ENCODE measurements at places on chromosomes 7 and 10.

- no peak for DNase-seq
These were observed 31.7 kb downstream of the GPR85 start for GRCh38 chr7:113054938-113055337.

DNA sequence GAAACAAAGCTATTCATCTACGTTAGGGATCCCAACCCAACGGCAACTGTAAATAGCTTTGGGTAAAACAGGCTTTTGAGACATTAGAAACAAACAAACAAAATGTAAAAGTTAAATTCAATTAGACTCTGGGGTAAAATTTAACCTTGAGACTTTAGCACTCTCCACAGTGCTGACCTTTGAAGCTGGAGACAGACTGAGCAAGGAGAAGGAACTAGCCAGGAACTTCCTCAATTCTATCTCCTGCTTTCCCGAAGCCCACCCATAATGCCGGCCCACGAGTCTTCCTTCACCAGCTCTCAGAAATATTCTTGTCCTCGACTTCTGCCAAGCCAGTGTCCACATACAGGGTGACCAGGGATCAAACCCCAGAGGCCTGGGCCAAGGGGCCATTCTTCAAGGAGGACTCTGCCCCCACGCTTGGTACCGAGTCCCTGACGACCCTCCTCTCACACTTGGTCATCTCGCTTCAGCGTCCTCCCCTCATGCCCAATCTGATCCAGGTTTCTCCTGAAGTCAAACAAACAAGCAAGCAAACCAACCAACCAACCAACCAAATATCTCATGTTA, 114.1 kb downstream of the HIPK2 start:
- no peak for DNase-seq

GRCh38 chr10:27912231-27912630, 86.6 kb downstream of the ODAD2 start:
- DNase-seq: no peak

DNA sequence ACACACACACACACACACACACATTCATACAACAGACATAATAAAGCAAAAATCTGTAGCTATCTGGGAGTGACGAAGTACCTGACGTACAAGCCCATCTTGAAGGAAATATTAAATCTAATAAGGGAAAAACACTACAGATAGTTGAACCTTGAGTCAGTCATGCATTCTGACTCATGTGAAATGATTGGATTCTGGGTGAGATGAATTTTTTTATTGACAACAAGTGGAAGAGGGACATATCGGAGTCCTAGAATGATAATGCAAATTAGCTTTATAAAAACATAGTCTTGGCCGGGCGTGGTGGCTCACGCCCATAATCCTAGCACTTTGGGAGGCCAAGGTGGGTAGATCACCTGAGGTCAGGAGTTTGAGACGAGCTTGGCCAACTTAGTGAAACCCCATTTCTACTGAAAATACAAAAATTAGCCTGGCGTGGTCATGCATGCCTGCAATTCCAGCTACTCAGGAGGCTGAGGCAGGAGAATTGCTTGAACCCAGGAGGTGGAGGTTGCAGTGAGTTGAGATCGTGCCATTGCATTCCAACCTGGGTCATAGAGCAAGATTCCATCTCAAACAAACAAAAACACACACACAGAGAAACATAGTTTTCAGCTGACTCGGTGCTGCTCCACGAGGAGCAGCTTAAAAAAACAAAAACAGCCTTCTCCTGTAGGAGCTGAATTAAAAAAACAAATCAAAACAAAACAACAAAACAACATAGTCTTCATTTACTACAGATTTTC, 154.4 kb upstream of the MKLN1 start:
- DNase-seq: no peak

DNA sequence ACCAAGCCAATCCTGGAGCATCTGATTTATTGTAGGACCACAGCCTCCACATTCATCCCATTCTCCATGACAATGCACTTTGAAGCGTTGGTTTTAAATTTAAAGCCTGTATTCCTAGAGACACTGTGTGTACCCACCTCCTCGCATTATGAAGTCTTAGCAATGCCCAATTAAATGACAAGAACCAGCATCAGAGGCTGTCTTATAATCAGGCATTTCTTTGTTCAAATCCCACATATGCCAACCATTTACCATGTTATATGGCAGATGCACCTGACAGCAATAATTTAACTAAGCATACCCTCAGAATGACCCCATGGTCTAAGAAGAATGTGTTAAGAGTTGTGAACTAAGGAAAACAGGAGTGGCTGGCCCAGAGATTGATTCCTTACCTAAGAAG, 188.2 kb downstream of the IPMK start:
- no peak for DNase-seq

DNA sequence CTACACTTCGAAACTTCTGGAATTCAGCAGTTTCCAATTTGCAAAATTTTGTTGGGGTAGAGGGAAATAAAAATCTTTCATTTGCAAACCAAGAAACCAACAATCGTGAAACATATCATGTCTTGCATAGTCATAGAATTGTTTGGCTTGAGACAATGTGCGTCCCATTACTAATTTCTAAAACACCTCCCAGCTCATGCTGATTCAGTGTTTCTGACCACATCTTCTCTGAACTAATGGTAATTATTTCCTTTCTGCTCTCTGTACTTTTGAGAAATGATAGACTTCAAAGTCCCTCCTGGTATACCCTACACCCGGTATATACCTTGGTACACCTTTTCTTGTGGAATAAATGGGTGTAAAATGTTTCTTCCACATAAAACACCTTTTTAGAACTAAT, 41.8 kb upstream of the TSPAN13 start:
- DNase-seq: no peak

- DNase-seq: no peak
These were observed 222.8 kb downstream of the PTN start for GRCh38 chr7:137120690-137121089.

DNA sequence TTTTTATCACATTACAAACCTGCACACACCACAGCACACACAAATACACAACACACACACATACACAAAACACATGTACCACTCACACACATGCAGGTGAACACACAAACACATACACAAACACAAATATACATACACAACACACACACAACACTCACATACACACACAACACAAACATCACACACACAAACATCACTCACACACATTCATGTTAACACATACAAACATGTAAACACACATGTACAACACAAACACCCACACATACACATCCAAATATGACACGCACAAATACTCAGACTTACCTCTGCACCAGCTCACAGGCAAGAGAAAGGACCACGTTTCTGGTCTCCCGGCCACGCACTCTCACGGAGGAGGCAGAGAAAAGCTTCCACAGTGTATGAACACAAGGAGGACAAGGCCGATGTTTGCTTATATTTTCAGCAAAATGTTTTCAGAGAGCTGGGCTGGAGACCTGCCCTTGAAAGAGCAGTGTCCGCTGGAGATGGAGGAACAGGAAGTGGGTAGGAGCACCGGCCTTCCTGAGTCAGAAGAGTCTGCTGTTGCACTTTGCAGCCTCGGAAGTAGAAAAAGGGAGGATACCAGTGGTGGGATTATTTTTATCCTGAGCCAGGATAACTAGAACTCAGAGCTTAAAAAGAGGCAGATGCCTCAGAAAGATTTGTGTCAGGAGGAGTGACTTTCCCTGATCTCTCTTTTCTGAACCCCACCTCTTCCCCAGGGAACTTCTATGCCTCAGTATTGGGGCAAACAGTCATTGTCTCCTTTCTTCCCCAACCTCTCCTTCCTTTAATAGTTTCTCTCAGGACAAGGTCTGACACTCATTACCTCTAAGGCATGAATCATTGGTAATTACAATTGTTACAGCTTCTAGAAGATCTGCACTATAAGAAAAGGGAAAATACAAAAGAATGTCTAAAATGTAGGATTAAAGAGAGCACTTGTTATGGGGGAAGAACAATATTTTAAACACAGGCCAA, at the start of gene GIMAP6:
Gene GIMAP6, minus strand, starts transcription at position 520 of the 999 bp plus-strand sequence. CDS start 2,243 bp downstream, outside the sequence.
- DNase-seq: peak; percentile 43

DNA sequence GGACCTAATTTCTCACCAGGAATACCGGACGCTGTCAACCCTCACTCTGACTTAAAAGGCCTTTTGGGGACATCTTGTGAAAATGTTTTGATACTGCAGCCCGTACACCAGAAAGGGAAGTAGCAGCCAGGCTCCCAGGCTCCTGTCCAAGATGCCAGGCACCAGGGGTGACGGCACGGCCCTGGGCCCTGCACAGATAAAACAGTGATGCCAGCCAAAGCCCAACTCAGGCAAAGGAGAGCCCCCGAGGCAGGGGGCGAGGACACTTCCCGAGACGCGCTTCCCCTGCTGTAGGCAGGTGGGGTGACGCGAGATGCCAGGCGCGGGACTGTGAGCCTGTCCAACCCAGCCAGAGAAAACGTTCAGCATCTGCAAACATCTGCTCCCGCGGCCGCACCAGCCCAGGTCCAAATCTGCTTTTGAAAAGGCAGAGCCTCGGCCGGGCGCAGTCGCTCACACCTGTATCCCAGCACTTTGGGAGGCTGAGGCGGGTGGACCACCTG, 15.7 kb downstream of the ZFAND2A start:
- DNase-seq: no peak

DNA sequence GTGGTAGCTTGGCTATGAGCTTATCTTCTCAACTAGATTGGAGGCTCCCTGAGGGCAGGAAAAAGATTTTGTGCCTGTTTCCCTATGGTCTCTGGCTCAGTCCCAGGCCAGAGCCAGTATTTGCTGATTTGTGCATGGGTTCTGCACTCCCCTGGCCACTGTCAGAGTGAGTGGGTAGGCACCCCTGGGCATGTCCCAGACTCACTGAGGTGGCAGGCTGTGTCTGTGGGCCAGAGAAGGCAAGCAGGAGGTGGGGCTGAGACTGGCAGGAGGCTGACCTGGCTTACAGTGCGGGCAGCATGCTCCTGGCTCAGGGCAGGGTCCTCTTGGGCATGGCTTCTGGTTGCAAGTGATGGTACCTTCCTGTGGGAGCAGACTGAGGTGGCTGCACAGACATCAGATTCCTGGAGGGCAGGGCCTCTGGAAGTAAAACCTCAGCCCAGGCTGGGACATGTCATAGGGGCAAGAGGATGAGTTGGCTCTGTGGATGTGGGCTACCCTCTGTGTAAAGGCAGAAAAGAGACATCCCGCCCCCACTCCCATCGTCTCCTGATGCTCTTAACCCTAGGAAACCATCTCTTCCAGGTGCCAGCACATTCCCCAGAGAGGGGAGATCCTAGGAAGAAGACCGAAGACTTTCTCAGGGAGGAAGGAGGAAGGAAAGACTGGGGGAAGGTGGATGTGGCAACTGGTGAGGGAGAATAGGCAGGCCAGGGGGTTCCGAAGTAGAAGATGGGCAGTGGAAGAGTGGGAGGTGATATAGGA, 4.3 kb downstream of the KCP start:
- DNase-seq: no peak

GRCh38 chr10:70920519-70920918, 32.2 kb upstream of the PCBD1 start:
- DNase-seq: peak; percentile 57

DNA sequence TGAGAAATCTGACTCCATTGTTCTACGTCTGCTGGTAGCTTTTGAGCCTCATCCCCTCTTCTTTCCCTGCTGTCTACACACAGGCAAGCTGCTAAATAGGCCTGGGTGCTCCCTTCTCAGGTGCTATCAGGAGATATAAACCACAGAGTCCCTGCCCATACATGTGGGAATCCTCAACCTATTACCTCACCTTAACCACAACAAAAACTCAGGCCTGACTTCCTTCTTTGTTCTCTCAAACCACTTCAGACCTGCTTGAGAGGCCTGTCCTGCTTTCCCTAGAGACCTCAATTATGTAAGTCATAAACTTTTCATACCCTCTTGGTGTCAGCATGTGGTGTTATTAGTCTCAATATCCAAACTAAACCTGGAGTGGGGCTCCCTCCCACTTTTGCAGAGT, 75.0 kb upstream of the MAGI2 start:
- DNase-seq: no peak

DNA sequence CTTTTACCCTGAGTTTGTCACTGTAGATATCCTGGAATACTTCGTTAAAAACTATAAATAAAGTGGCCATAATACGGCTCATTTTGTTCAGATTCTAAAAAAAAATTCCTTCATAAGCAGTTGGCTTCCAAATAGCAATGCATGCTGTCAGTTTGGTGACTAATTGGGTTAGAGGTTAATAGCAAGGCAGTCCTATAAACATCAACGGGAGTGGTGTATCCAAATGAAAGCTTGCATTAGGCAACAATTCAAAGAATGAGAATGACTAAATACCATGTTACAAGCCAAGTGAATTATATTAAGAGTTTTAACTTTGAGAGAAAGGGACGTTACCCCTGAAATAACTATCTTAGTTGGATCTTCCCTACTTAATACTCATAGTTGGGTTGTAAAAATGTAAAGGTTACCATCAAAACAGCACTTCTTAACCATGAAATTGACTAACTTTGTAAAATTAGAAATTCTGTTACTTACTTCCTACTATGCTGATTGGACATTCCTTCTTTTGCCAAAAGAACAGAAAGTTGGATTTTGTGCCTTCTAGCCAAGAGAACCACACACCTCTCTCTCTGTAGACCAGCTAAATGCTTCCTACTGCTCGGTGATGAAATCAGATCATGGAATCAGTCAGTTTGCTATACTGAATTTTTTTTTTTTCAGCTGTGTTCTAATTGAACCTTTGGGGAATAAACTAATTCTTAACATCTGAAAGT, 98.0 kb downstream of the KAT6B start:
- DNase-seq: no peak

GRCh38 chr10:81081887-81082620, 544.4 kb downstream of the SH2D4B start:
- DNase-seq: no peak

- DNase-seq: no peak
These were observed 43.6 kb downstream of the TSPAN15 start for GRCh38 chr10:69494626-69495558.

DNA sequence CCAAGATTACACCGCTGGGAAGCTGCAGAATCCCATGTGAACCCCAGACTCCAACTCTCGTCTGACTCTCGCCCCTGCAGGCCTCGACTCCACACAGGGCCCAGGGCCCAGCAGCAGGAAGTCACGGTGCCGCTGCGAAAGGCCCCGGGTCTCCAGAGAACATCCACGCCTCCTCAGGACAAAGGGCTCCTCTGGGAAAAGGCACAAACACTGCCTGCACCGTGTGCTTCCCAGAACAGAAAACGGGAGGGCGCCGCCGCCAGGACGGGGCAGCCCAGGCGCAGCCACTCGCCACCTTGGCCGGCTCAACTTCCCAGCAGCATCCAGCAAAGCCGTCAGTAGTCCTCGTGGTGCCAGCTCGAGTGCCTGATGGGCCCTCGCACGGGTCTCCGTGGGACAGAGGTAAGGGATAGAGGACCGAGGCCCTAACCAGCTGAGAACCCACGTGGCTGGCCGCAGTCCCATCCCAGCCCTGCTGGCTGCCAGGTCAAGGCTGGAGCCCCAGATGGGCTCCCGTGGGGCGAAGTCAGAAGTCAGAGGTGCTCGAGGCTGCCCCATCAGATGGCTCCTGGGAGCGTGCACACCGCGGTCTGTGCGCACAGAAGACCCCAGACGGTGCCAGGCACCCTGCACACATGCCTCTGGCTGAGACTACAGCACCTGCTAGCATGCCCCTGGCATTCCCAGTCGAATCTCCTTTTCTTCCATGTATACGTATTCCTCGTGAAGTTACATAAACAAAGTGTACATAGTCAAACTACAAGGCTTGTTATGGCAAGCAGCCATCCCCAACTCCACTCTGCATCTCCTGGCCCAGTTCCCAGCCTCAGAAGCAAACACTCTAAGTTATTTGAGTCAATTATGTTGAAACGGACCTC, 60.2 kb downstream of the MAD1L1 start:
- no peak for DNase-seq

- no peak for DNase-seq
These were observed 904 bp upstream of the DPYSL4 start for GRCh38 chr10:132185601-132186487.

- DNase-seq: no peak
These were observed 166.2 kb upstream of the ASAH2 start for GRCh38 chr10:50417486-50417885.

- no peak for DNase-seq
These were observed 21.3 kb downstream of the SRPK2 start for GRCh38 chr7:105367458-105367857.

Data from RPMI8226 (cell line).